ENCODE measurements at places on chromosomes 16 and 17.
A peak's percentile ranks its signal among the peaks of the same experiment; 100 is the strongest.

DNA sequence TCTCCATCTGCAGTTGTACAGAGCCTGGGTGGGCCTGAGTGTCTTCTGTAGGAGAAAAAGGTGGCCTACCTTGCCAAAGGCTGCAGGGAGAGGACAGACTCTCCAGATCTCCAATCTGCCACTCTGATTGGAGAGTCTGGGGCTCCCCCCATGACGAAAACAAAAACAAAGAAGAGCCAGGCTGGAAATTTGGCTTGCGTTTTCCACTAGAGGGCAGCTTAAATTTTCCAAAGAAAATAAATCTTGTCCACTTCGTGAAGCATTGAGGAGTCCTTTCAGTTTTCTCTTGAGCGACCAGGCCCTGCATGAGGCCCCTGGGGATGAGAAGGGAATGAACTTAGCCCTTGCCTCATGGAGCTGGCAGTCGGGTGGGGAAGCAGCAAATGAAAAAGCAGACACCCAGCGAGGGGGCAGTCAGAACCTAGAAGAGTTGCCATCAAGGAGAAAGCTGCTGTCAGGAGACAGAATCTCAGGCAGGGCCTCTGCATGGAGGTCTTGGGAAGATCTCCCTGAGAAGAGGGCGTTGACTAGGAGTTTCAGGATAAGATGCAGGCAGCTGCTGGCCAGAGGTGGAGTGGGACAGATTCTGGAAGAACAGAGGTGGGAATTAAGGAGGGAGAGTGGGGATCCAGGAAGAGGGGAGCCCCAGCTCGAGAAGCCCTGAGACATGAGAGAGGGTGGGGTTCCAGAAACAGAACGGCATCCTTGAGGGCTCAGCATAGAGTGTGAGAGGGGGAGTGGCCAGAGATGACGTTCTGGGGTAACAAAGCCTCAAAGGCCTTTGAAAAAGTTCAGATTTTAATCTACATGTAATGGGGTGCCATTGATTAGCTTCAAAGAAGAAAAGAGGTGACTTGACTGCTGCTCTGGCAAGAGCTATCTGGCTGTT, 8.4 kb upstream of the SHCBP1 start:
- no peak for DNase-seq

DNA sequence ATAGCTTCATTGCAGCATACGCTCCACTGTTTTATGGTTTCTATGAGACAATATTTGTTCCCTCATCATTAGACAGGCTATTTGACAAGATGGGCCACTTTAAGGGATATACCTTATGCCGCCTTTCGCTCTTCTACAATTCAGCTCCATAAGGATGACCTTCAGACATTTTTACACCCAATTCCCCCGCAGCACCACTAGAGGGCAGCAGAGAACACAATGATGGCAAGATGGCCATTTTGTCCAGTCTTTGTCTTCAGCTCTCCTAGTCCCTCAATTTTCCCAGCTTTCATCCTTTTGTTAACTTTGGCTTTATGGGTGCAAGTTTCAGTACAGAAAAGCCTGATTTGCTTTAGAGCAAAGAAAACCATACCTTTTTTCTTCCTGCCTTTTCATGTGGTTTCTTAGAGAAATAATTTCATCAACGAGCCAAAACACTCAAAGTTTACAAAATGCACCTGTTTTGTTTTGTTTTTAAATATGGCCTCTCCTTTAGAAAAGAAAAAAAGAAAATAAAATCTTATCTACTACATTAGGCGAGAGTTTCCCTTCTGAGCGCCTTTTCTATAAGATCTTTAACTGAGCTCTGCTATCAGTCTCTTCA, 355.3 kb downstream of the TOX3 start:
- peak; percentile 4 for DNase-seq

GRCh38 chr16:4505356-4506147, 29.4 kb downstream of the HMOX2 start:
- peak; percentile 46 for DNase-seq

DNA sequence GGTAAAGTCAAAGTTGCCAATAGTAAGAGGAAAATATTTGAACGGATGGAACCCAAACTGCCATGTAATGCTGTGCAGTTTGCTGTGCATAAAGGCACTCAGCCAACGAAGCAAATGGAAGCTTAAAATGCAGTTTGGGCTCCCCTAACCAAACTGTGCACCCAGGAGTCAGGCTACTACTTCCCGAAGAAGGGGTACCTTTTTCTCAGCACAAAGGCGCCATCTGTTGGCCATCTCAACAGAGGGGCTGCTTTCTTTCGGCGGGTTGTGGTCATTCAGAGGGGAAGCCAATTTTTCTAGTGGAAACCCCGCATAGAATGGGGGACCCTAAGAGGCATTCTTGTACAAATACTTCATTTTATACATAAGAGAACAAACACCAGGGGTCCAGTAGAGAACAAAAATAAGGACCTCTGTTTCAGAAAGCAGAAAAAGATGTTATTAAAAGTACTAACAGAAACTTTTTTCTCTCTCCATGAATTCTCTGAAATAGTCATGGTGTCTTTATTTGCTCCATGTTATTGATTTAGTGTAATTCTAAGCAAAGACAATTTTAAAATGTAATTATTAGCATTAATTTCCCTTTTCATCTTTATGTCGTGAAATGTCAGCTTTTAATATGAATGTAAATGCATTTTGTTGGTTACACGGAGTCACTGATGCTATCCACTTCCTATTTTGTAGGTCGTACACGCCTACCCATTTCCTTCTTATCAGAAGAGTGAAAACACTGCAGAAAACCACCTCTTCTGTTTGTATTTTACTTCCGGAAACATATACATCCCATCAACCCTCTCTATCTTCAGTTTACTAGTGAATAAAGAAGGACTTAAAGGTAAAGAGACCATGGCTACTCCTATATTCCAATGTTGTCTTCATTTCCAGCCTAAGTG, 453.3 kb downstream of the KCNJ2 start:
- DNase-seq = no peak

DNA sequence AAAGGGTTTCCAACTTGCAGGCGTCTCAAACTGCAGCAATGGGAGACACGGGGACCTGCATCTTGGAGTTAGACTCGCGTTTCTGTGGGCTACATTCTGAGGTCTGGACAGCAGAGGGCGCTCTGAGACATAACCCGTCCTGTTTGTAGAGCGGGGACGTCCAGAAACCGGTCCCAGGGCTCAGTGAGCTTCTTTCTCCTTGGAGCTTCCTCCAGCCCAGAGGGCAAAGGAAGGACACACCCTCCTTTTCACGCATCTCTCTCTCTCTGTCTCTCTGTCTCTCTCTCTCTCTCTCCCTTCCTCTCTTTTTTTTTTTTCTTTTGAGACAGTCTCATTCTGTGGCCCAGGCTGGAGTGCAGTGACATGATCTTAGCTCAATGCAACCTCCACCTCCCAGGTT, 19.8 kb downstream of the COX4I1 start:
- peak; percentile 87 for DNase-seq
